ENCODE measurements at places on chromosomes 4 and X.

- no peak for DNase-seq
Measured at GRCh38 chr4:153408932-153409331, 57.2 kb upstream of the TMEM131L start.

- DNase-seq, result no peak
Measured at GRCh38 chr4:172055498-172055897, 242.3 kb downstream of the GALNTL6 start.

DNA sequence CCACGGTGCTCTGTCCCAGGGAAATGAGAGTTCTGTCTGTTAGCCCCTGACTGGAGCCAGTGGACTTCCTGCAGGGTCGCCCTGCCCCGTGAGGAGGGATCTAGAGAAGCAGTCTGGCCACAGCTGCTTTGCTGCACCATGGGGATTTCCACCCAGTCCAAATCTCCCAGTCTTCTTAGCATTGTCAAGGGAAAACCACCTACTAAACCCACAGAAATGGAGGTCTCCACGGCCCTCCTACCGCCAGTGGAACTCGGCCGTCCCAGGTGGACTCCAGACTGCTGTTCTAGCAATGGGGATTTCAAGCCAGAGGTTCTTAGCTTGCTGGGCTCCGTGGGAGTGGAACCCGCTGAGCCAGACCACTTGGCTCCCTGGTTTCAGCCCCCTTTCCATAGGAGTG lies 133.3 kb upstream of the PCDH7 start:
- no peak for DNase-seq

DNA sequence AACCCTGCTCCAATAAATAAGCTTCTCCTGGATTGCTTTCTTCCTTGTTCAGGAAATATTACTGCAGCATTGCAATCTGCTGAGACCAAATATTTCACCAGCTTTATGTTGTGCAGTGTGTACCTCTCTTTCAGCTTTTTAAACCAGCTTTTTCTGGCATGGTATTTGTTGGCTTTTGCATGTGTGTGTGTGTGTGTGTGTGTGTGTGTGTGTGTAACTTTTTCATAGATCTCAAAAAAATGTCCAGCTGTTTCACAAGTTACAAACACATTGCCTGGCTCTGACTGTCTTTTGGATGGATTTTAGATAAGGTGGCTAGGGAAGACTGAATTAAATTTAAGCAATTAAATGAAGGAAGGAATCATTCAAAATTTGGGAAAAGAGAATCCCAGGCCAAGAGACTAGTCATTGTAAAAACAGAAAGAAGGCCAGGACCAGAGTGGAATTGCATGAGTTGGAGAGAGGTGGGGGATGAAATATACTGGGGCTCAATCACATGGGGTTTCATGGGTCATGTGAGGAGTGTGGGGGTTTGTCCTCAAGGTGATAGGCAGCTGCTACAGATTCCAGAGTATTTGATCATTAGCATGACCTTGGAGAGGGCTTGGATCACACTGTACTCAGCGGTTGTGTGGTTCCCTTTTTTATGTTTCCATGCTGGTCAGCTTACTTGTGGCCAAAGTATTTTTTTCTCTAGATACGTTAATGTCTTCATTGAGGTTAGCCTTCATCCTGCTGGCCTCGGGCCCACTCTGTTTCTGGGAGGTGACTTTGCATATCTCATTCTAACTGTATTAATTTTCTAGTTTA lies 357.7 kb upstream of the BOD1L1 start:
- DNase-seq, result no peak

GRCh38 chr4:177313263-177313662 lies 3.6 kb downstream of the NEIL3 start:
- no peak for DNase-seq

DNA sequence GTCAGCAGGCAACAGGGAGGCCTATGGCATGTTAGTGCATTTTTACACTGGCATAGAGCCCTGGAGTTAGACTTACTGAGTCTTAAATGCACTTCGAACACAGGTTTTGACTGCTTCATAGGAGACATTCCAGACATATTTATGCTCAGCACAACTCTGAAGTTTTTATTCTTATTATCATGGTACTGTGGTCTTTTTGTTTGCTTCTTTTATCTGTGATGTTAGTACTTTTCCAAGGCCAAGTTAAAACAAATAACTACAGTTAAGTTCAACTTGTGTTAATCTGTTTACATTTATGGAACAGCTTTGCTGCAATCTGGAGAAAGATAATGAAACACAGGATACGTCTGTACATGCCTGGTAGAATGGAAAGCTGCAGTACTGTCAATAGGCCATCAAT lies 76.5 kb downstream of the COL4A5 start:
- DNase-seq, result no peak

DNA sequence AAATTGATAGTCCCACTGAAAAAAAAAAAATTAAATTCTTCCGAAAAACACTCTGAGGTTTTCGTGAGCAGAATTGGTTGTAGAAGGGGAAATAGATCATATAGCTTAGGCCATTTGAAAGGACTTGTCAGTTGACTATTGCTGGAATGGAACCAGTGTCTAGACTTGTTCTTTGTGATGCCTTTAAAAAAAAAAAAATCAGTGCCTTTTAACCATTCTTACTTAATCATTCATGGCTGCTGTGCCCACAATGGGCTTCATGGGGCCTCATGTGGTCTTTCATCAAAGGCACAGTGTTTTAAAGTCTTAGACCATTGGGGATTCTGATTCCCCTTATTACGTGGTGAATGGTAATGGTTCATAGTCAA lies 139.3 kb downstream of the AFF1 start:
- no peak for DNase-seq

DNA sequence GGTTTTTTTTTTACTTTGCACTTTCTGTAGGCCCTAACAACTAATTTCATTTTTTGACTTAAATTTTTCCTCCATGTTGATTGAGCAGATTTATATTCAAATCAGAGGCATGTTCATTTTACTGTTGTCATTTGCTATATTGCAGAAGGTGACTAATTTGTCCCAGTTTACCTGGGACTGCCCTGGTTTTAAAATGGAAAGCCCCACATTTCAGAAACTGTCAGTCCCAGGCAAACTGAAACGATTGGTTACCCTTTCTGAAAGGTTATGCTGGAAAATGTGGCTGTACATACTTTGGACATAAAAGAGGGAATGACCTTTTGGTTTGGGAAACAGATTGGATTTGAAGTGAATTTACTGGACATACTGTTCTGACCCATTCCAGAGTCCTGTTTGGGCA lies 160.0 kb downstream of the SPCS3 start:
- DNase-seq, result no peak

DNA sequence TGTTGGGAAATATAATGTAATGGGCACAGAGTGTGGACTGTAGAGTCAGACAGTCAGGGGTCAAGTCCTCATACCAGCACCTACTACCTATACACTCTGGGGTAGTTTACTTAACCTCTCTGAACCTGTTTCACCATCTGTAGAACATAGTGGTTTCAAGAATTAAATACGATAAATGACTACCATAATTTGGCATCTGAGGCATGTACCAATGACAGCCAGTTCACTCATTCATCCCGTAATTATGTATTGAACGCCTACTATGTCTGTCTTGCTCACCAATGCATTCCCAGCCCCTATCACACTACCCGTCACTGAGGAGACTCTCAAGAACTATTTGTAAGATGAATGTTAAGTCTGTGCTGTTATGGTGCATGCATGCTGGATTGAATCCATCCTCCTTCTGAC lies 2.0 kb upstream of the FGB start:
- no peak for DNase-seq

- no peak for DNase-seq
Measured at GRCh38 chr4:8478371-8478770, 37.8 kb downstream of the TRMT44 start.

- no peak for DNase-seq
Measured at GRCh38 chrX:111515298-111515697, 3.9 kb downstream of the SERTM2 start.

GRCh38 chrX:42934020-42934726 lies 156.2 kb upstream of the PPP1R2C start:
- DNase-seq, result peak; percentile 20

DNA sequence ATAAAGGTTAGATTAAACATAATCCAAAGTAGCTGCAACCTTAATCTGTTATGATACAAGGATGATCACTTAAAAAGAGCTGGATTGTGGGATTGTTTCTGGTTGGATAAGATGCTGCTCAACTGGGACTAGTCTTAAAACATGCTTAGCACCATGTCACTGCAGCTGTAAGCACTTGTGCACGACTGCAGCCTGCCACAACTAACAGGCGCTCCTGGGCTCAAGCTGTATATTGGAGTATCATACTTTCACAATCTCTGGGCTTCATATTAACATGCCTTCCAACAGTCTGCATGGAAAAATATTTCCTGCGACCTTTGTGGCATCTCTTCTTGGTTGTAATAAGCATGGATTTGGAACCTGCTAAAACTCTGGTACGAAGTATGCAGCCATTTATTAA lies 493.0 kb upstream of the PITX2 start:
- DNase-seq, result no peak

- no peak for DNase-seq
Measured at GRCh38 chrX:139720136-139720535, 12.2 kb upstream of the MCF2 start.

DNA sequence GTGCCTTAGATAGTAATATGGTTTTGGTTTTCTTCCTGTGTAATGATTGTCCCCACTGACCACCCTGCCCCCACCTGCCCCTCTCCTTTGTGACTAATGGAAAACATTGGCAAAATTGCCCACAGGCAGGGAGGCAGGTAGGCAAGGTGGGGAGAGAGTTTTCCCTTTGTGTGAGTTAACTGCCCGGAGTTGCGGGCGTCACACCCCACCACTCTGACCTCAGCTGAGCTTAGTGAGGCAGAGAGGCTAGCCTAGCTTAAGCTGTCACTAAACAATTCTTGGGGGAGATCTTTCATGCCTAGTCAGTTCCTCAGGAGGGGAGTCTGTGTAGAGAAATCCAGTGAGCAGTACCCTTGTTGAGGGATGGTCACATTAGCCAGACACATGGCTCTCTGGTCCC lies 245.3 kb downstream of the BCOR start:
- DNase-seq, result no peak

GRCh38 chrX:141176586-141177451 lies at the start of gene LDOC1:
LDOC1 (minus strand) TSS chrX:141177129; CDS start chrX:141177021, 108 bp downstream.
- peak; percentile 30 for DNase-seq

DNA sequence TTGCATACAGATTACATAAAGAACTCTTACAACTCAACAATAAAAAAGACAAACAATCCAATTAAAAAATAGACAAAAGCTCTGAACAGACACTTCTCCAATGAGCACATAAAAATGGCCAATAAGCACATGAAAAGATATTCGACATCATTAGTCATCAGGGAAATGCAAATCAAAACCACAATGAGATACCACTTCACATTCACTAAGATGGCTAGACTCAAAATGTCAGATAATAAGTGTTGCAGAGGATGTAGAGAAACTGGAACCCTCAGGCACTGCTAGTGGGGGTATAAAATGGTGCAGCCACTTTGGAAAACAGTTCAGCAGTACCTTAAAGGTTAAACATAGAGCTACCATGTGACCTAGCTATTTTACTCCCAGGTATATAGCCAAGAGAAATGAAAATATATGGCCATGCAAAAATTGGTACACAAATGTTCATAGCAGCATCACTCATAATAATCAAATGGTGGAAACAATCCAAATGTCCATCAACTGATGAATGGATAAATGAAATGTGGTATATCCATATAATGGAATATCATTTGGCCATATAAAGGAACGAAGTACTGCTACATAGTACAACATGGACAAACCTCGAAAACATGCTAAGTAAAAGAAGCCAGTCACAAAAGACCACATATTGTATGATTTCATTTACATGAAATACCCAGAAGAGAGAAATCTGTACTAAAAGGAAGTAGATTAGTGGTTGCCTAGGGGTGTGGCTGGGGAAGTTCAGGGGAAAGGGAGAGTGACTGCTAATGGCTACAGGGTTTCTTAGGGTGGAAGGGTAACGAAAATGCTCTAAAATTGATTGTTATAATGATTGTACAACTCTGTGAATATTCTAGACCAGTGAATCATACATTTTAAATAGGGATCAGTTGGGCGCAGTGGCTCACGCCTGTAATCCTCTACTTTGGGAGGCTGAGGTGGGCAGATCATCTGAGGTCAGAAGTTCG lies 29.4 kb downstream of the SASH3 start:
- DNase-seq, result no peak

DNA sequence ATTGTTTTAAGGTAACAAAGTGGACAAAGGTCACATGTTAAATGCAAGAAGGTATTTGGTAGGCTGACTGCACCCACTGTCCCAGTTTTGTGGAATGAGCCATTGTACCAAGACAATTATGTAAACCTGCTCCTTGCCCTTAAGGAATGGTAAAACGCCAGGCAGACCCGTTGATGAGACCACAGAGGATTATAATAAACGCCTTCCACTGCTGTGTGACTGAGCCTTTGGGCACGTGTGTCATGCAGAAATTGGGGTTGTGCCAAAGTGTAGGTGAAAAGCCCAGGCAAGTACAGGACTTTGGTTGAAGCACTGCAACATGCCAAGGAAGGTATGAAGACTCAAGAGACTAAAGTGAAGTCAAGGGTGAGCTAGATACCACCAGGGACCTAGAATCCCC lies 59.7 kb downstream of the LRRC66 start:
- no peak for DNase-seq

DNA sequence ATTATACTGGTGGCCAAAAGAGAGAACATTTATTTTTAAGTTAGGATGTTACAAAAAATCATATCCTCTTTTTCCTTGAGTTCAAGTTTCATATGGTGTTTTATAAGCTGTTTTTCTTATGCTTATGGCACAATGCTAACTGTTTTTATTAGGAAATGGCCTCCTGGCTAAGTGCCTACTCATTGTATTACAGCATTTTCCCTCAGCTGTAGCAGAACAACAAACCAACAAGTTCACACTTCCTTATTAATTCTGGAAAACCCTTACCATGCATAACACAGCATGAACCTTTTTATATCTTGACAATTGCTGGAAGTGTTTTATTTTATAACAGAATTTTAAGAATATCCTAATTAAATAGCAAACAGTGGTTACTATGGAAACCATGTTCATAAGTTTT lies 165.8 kb downstream of the GASK1B start:
- DNase-seq, result no peak

DNA sequence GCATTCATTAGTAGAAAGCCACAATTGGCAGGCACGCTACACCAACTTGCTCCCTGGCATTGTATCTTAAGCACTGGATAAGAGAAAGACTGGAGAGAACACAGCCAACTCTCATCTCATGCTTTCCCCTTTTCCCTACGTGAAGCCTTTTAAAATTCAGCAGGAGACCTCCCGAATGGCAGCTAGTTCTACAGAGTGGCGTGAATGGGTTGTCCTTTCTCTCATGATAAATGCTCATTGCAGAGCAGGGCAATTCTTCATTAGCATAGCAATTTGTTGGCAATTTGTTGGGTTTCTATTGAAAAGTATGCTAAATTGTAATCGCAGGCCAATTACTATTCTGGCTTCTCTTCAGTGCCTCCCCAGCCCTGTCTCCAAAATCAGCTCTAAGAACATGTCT lies 48.0 kb downstream of the SEPTIN11 start:
- DNase-seq, result no peak
